ENCODE measurements at places on chromosomes 4 and X.

GRCh38 chrX:75273483-75273882, 402 bp upstream of the UPRT start:
- DNase-seq, result no peak

DNA sequence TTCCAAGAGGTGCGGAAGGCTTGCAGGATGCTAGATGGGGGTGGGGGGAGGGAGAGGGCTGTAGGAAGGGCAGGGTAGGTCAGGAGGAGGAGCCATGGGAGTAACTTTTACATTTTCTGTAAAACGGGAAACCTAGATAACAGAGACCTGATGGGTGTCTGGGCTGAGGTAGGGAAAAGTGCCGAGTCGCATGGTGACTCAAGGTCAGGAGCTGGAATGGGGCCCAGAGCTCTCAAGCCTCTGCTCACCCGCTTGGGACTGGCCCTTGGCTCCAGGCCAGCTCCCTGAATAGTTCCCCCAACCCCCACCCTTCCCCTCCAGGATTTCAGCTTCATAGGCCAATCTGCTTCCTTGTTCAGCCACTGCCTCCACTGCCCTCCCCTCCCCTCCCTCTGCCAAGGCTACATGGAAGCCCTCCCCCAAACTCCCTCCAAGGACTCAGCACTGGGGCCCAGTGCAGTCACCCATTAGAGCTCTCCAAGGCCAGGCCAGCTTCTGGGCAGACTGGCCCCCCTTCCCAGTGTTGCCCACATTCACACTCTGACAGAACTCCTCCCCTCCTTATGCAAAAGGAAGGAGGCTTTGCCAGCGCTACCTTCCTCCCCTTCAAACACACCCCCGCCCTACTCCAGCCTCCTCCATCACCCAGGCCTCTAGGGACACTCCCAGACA, 43.6 kb downstream of the TSC22D3 start:
- no peak for DNase-seq

DNA sequence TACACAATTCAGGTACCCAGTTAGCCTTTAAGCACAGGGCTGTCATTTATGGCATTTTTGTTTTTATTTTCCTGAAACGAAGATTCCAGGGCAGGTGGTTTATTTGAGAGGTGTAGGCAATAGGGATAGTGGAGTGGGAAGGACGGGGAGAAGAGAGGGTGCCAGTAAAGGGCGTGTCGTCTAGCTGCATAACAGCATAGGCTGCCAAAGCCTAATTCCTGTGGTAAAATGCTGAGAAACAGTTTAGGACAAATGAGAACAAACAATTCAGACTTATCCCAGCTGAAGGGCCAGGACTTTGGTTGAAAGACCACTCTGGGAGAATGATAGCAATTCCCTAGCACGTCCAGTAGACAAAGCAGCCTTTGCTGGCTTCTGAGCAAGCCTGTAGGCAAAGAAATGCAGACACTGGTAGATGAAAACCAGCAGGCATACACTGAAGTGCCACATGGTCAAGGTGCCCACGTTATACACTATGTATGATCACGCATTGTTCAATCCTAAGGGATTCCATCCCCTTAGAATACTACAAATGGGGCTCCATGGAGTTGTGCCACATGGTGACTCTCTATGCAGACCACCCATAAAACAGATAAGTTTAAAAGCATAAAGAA, 70.6 kb downstream of the PKD2 start:
- DNase-seq, result no peak

DNA sequence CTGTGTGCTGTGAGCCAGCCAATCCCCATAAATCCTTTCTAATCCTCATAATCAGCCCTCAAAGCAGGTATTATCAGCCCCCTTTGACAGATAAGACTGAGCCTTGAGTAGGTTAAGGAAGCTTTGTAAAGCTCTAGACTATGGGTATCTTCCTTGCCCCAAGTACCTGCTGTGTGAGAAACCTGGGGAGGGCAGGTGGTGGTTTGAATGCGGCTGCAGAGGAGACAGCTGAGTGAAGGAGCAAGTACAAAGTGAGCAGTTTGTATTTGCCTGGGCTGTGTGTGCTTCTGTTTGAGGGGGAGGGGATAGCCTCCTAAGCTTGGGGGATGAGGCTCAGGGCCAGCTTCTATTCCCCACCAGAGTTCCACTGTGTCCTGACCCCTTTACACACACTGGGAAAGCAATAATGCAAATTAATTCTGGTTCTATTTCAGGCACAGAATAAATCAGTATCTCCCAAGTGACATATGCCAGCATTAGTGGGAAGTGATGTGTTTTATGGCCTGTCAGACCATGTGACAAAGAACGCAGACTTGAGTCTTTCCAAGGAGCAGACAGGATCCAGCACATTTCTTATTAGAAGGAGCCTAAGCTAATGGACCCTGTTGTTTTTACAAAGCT, 63.5 kb downstream of the EVC start:
- DNase-seq, result no peak

GRCh38 chr4:112951362-112952312, 97.8 kb upstream of the ANK2 start:
- DNase-seq, result no peak

- no peak for DNase-seq
Measured at GRCh38 chr4:184750926-184751584, 17.2 kb upstream of the CENPU start.

DNA sequence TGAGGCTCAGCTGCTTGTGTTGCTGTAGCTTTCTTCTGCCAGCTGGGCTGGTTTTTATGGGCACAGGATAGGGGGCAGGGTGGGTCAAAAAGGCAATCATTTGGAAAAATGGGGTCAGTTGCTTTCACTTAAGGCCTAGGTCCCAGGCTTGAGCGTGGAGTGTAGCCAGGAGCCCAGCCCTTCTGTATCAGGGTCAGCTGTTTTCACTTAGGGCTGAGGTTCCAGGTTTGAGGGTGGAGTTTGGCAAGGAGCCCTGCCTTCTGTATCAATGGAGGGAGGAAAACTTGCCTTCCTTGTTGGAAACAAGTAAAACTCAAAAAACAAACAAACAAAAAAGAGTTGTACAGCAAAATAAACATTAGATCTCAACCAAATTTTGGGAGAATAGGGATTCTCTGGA, 37.0 kb upstream of the UGT8 start:
- DNase-seq, result no peak

DNA sequence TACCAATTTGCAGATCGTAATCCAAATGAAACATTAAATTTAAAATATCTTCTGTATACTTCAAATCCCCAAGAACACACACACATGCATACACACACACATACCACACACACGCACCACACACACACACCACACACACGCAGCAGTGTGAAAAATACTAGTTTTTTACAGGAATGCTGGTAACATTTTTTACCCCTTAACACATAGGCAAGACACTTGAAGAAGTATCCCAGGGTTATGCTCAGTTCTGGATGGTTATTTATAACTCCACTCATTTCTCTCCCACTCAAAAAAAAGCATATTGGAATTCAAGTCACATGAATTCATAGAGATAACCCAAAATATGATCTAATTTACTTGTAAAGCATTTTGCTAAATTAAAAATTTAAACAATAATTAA, 325.5 kb upstream of the SLC7A11 start:
- no peak for DNase-seq

All from T-helper 17 cell (primary cell).